ENCODE measurements at places on chromosomes 3 and 15.

DNA sequence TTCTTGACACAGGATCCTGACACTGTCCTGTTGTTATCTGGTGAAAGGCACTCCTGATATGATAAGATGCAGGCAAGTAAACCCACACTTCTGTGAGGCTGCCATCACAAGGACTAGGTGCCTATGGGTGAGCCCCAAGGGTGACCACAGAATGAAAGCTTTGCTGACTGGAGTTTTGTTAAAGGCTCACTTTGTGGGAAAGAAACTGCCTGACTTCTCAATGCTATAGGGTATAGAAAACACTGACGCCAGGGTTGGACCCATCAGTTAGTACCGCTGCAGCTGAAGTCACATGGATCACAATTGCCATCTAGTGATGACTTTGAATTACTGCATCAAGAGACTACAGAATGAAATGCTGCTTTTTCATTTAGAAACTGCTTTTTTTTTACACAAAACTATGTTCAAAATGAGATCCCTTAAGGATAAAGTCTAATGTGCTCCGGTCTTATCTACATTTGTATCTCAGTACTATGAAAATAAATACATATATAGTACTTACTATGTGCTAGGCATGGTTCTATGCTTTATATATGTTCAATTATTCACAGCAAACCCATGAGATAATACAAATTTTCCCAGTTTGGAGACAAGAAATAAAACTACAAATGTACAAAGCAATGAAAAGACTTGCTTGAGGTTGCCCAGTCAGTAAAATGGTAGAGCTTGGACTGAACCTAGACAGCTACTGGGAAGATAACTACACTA, 64.2 kb upstream of the CMSS1 start:
- peak; percentile 43 for DNase-seq

- no peak for DNase-seq
These were observed 173.7 kb upstream of the CRBN start for GRCh38 chr3:3353153-3353552.

DNA sequence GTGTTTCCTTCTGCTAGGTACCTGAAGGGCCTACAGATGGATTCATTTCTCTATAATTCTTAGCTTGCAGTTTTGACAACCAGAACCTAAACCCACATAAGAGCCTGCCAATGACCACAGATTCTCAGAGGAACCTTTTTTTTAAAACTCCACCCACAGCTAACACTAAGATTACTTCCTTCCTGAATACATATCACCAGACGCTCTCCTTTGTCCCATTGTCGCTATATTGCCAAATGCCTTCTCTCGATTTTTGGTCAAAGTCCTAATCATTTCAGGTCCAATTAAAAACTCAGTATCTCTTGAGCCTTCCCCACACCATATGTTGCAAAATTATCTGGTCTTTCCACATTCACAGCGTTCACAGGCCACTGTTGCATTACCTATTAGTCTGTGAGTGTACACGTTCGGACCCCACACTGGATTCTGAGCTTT, 12.4 kb downstream of the ZNF710 start:
- no peak for DNase-seq

DNA sequence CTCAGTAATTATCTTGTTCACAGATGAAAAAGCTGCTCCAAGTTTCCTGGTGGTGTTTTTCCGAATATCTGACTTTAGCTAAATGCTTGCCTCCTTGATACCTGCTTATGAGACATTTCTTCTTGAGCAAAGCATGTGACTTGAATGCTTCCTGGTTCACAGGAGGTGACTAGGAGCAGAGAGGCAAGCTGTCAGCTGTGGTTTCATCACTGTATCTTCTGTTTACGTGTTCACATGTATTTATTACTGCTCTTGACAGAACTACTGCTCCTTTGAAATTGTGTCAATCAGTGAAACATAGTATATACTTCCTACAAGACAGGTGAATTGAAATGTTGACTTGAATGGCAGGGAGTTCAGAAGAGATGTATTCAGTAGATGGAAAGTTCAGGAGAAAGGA, 8.9 kb upstream of the SPPL2A start:
- peak; percentile 46 for DNase-seq

GRCh38 chr15:89197503-89197971, 23.8 kb downstream of the RLBP1 start:
- DNase-seq: peak; percentile 47

- no peak for DNase-seq
These were observed 177.5 kb upstream of the CGNL1 start for GRCh38 chr15:57198654-57199291.

- DNase-seq: no peak
These were observed 8.7 kb downstream of the KBTBD13 start for GRCh38 chr15:65085207-65085753.

GRCh38 chr15:76330080-76330680, 6.4 kb upstream of the ISL2 start:
- no peak for DNase-seq

- DNase-seq: no peak
These were observed 18.1 kb upstream of the RAF1 start for GRCh38 chr3:12681943-12682390.

DNA sequence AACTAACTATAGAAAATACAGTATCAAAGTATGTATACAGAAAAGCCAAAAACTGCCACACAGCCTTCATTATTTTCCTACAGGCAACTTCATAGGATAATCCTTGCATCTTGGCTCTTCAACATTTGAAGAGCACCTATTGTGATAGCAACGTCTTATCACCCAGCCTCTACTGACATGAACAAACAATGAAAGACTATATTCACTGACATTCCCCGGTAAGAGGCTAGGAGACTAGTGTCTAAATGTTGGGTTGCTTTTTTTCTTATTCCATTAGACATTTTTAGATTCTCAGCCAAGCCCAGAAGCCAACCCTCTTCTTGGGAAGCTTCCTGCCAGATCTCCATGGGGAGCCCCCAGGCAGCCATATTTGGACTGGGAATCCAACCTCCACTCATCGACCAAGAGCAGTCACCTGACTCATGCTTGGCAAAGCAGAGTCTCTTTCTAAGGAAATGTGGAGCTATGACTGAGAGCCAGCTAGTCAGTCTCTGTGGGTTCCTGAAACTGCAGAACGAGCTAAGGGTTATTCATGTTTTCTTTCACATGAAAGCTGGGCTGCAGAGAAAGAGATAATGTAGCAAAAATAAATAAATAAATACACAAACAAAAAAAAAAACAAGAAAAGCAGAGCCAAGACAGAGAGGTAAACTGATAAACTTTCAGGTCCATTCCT, 227.5 kb downstream of the MAGI1 start:
- no peak for DNase-seq

DNA sequence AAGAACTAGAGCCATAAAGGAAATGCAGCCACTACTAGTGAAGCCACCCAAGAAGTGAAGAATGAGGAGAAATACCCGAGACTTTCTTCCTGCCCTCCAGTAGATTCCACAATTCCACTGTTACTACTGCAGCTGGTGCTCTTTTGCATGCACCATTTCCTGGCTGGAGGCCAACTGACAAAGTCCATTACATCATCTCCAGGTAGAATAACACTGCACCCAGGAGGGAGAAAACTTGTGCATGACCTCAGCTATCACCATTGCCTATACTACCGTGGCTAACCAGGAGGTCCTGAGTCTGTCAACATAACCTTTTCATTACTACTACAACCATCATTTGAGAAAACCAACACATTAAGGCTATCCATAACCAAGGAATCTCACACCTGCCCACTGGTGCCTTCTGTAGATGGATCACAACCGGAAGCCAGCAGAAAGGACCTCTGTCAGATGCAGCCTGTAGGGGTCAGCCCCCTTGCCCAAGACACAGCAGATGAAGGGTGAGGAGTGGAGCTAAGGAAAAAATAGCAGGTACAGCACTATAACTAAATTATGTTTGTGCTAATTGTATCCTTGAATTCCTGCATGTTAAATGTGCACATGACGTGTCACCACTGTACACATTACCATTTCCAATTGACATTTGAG, 200.8 kb upstream of the C2CD4B start:
- DNase-seq: no peak

DNA sequence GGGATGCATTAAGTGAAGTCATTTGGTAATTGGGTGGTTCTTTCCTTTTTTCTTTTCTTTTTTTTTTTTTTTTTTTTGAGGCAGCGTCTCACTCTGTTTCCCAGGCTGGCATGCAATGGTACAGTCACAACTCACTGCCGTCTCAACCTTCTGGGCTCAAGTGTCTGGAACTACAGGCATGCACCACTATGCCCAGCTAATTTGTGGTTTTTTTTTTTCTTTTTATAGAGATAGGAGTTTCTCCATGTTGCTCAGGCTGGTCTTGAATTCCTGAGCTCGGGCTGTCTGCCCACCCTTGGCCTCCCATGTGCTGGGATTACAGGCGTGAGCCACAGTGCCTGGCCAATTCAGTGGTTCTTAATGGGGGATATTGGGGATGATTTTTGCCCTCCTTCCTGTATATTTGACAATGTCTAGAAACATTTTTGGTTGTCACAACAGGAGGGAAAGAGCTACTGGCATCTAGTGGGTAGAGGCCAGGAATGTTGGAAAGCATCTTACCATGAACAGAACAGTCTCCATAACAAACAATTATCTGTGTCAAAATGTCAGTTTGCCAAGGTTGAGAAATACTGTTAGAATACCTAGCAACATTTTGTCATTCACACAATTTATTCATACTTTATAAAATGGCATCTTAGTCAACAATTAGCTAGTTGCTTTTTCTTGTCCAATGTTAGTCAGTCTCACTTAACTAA, 79.4 kb upstream of the CNTN3 start:
- no peak for DNase-seq

- DNase-seq: no peak
These were observed 435 bp downstream of the ALDH1L1 start for GRCh38 chr3:126179825-126180476.

DNA sequence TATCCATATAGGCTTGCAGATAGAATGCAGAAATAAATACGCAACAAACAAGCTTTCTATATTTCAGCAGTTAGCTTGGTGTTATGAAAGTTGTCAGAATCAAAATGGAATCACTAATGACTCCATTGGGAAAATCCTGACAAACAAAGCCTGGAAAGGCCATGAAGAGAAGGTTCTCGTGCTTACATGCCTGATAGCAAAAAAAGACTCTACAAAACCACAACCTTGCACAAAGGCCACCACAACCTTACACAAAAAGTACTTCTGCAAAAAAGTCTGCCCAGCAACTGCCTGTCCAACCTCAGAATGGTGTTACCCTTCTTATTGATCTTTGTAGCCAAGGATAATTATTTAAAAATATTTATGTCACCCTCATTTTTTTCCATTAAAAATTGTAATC, 14.4 kb upstream of the PLSCR1 start:
- DNase-seq: no peak

GRCh38 chr3:113278599-113278955, 67.2 kb downstream of the BOC start:
- peak; percentile 32 for DNase-seq

- no peak for DNase-seq
These were observed 242.8 kb upstream of the UBE2E2 start for GRCh38 chr3:22960105-22960984.

DNA sequence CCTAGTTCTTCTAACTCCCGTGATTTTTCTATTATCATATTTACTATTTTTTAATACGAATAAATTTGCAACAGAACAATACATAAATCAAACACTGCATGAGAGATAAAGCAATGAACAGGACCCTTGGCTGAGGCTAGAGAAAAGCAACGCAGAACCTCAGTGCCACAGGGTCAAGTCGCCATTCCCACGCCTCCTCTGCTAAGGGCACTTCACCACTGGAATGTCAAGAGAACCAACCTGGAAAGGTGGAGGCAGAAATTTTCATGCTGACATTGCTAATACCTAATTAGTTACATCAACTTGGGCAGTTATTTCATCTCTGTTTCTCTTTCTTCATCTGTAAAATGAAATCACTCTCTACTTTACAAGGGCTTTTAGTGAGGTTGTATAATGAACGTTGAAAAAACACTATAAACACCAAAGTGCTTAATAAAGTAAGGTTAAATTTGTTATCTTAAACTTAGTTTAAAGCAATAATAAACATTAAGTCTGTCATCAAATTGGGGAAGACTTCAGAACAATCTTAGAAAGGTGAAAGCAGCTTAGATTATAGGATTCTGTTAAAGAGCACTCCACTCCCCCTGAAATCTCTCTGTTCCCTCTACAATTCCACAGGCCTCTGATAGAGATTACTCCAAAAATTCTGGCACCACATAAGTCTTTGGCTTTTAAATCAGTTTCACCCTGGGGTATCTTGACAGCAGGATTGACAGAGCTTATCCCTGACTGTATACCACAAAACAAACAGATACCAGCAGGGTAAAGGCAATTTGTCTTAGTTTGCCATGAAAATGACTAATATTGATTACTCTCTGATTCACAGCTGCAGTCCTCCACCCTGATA, 41.9 kb downstream of the PLCH1 start:
- DNase-seq: no peak

- DNase-seq: peak; percentile 68
These were observed 29.2 kb upstream of the TPRG1 start for GRCh38 chr3:189142527-189142926.

- DNase-seq: no peak
These were observed 27.9 kb downstream of the FILIP1L start for GRCh38 chr3:100086401-100086800.

GRCh38 chr3:81295906-81296577, 465.4 kb downstream of the GBE1 start:
- DNase-seq: no peak

DNA sequence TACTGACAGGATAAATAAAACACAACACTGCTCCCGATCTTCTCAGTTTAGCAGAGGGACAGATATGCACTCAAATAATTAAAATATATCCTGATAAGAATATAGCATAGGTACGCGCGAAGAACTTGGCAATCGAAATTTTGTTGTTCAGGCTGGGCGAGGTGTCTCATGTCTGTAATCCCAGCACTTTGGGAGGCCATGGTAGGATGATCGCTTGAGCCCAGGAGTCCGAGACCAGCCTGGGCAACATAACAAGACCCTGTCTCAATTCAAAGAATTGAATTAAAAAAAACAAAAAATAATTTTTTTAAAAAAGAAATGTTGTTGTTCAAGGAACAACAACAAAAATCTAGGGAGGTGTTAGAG, 7.6 kb downstream of the B2M start:
- no peak for DNase-seq

GRCh38 chr3:21879184-21879886, 128.3 kb upstream of the ZNF385D start:
- DNase-seq: no peak

- DNase-seq: no peak
These were observed 493.9 kb upstream of the RASGRP1 start for GRCh38 chr15:39058351-39059131.

- DNase-seq: no peak
These were observed 32.4 kb downstream of the BTD start for GRCh38 chr3:15633766-15634598.

GRCh38 chr3:86961297-86961696, 29.7 kb downstream of the VGLL3 start:
- no peak for DNase-seq

GRCh38 chr3:101903451-101903871, 54.1 kb downstream of the NFKBIZ start:
- DNase-seq: no peak

DNA sequence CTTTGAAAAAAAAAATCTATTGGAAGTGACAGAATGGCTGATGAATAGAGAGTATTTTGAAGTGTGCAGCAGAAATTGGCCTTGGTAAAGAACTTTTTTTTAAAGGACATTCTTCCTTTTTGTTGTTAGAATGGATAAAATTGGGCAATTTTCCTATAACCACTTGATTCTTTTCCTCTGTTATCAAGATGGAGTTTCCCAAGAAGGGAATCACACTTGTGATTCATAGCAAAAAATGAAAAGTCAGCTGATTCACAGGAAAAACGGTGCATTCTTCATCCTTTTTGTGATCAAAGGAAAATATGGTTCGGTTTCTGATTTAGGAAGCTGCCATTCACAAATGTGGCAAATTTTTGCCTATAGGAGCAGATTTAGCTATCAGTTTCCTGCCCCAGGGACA, 486.8 kb downstream of the GBE1 start:
- DNase-seq: no peak

All from activated CD8-positive, alpha-beta memory T cell treated with anti-CD3 and anti-CD28 coated beads, Interleukin-2, amount 10 ng/mL, durations not matched to agents 7 days and 5 days (primary cell).